ENCODE measurements at places on chromosomes 12 and 14.

DNA sequence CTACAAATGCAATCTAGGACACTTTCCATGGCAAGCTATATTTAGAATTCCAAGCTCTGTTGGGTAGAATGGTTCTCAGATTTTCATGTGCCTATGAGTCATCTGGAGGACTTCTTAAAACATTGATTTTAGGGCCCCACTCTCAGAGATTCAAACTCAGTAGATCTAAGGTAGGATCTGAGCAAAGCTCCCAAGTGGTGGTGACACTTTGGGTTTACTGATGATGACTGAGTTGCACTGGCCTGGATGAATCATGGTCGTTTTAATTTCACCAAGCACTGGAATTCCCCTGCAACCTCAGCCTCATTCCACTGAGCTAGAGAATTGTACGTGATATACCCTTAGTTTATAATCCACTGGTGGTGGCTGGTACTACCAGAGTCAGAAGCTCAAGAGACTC lies 86.5 kb downstream of the PPM1H start:
- no peak for DNase-seq

DNA sequence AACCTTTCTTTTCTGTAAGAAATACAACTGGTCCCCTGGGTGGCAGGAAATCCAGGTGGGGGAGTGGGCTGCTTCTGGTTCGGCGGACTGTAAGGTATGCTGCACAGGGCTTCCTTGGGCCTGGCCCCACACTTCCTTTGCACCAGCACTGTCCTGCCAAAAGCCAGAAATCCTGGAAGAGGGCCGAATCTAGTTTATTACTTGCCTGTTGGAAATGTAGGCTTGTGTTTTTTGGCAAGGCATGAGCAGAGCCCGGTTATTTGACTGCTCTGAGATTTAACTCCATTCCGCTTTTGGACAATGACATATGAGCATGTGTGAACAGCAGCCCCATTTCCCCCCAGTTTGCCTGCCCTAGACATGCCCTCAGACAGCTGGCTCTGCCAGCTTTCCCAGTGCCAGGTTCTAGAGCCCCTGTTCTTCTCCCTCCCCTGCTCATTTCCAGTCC lies 86.6 kb downstream of the BORCS5 start:
- DNase-seq, result no peak

GRCh38 chr12:125564753-125565152 lies 499.5 kb downstream of the AACS start:
- no peak for DNase-seq

DNA sequence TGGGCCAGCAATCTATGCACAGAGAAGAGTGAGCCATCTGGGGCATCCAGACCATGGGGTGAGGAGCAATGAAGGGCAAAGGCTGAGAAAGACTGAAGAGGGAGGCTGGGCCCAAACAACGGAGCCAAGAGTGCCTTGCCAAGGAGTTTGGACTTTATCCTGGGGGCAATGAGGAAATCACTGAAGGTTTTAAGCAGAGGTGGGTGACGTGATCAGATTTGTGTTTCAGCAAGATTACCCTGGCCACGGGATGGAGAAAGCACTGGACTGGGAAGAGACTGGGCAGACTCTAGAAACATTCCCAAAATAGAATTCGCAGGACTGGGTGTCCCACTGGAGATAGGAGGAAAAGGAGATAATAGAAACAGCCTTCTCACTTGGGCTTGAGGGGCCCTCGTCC lies 65.3 kb downstream of the DPF3 start:
- DNase-seq, result no peak

DNA sequence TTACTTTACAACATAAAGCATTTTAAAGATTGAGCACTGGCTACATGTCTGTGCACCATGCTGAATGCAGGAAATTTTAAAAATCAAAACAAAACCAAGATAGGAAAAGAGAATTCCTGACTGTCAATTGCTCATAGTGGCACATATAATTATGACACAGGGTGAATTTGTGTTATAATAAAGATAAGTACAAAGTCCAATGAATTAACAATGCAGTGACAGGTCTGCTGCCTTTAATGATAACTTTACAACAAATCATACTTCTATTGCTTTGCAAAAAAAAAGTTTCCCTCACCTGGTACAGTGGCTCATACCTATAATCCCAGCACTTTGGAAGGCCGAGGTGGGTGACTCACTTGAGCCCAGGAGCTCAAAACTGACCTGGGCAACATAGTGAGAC lies 93.8 kb upstream of the OSBPL8 start:
- no peak for DNase-seq

DNA sequence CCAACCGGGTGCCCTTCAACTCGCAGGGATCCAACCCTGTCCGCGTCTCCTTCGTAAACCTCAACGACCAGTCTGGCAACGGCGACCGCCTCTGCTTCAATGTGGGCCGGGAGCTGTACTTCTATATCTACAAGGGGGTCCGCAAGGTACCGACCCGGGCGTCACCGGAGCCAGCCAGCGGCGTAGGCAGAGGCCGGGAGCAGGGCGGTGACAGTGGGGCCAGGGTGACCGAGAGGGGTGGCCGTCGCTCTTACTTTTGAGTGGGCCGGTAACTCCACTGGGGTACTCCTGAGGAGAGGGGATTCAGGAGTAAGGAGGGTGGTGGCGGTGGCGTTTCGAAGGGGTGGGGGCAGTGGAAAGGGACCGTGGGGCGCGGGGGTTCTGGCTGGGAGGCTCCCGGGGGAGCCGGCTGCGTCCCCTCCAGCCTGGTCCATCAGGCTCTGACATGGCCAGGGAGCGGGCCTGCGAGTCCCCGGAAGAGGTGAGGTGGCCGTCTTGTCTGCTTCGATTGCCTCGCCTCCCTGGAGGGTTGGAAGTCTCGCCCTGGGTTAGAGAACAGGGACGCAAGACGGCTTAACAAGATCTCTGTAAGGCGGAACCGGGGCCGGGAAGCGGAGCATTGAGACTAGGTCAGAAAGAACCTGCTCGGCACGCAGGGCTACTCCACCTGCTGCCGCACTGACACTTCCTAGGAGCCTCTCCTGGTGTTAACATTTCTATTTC lies 491 bp downstream of the WDR20 start:
- peak; percentile 29 for DNase-seq

DNA sequence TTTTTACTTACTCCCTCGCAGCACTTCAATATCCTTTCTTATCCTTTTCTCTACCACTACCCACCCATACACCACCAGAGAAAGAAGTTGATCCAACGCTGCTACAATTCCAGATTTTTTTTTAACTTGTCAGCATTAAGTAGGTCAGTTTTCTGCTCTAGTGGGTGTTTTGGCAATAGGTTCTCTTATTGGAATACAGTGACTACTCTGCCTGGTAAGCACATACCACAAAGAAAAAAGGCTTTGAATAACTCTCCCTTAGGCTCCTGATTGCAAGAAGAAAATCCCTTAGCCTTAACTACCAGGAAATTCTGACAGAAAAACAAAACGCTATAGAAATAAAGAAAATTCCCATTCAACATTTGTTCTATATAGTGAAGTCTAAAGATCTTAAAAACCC lies 72.0 kb downstream of the NUMB start:
- no peak for DNase-seq

GRCh38 chr12:45355730-45356129 lies 139.8 kb downstream of the ANO6 start:
- peak; percentile 16 for DNase-seq

DNA sequence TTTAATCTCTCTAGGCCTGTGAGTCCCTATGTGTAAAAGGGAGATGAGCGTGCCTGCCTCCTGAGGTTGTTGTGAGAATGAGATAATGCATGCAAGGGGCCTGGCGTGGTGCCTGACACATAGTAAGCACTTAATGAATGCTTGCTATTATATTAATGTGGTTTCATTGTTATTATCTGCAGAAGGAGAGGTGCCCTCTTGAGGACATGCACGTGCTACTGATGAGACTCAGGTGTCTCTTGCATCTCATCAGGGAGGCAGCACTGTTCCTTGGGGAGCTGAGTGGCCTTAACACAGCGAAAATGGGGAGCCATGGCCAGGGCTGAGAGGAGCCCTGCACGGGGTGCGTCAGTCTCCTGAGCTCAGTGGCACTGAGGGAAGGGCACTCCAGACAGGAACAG lies 29.9 kb upstream of the BCDIN3D start:
- DNase-seq, result no peak

DNA sequence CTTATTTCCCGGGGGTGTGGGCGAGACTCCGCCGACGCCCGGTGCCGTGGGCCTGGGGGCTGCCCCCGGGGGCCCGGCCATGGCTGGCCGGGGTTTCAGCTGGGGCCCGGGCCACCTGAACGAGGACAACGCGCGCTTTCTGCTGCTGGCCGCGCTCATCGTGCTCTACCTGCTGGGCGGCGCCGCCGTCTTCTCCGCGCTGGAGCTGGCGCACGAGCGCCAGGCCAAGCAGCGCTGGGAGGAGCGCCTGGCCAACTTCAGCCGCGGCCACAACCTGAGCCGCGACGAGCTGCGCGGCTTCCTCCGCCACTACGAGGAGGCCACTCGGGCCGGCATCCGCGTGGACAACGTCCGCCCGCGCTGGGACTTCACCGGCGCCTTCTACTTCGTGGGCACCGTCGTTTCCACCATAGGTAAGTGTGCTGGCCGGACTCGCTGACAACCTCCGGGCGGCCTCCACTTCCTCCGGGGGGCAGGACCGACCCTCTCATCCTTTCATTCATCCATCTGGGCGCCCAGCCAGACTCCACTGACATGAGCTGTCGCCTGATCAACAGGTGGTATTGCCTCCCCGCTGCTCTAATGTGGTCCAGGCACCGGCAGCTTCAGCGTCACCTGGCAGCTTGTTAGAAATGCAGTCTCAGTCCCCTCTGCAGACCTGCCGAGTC lies 467 bp downstream of the KCNK13 start:
- peak; percentile 29 for DNase-seq

Measured in WERI-Rb-1 (cell line).